ENCODE measurements at places on chromosomes 11 and 22.

DNA sequence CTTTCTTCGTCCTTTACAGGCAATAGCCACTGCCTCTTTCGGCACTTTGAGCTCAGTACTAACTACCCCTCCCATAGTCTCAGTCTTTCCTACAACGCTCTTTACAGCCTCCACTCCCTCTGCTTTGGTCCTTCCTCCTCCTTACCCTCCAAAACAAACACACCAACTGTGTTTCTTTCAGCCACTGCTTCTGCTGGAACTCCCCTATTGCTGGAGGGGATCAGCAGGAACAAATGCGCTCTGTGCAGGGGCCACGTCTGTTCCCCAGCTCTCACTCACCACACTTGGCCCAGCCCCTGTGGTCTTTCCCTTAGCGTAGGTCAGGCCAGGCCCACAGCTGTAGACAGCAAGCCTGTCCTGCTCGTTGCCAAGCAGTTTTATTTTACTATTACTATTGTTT is 42.3 kb downstream of the PC start:
- H3K36me3 ChIP-seq = no peaks in the 10 kb centered on the region
- no peak overlapping the region for H3K4me3 ChIP-seq
- peaks cover 24% of the 10 kb centered on the region for H3K4me1 ChIP-seq
- no peak overlapping the region for H3K27ac ChIP-seq
- DNase-seq = no peak

- H3K4me3 ChIP-seq = no peak overlapping the region
- no peak overlapping the region for H3K27ac ChIP-seq
- H3K36me3 ChIP-seq = no peaks in the 10 kb centered on the region
- no peak for DNase-seq
Measured at GRCh38 chr11:4514196-4514595, 30.8 kb upstream of the OR52M1 start.

DNA sequence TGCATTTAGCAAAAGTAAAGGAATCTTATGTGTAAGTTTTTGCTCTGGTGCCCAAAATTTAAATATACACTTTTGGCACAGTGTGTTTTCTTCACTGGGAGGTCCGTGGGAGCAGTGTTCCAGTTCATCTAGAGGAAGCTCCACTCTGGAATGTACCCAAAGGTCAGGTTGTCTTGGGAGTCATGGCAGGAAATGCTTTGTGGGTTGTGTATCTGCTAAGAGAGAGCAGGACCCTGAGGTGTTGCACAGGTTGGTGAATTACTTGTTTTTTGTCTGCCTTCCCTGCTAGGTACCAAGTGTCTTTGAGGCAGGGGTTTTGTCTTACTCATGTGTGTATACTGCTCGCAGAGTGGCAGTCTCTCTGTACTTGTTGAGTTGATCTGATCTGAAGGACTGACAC is 37.3 kb downstream of the DIXDC1 start:
- no peak overlapping the region for H3K27ac ChIP-seq
- peaks cover 6% of the 10 kb centered on the region for H3K4me1 ChIP-seq
- H3K27me3 ChIP-seq = peaks cover 27% of the 10 kb centered on the region
- DNase-seq = no peak
- no peaks in the 10 kb centered on the region for H3K36me3 ChIP-seq
- no peak overlapping the region for H3K4me3 ChIP-seq

DNA sequence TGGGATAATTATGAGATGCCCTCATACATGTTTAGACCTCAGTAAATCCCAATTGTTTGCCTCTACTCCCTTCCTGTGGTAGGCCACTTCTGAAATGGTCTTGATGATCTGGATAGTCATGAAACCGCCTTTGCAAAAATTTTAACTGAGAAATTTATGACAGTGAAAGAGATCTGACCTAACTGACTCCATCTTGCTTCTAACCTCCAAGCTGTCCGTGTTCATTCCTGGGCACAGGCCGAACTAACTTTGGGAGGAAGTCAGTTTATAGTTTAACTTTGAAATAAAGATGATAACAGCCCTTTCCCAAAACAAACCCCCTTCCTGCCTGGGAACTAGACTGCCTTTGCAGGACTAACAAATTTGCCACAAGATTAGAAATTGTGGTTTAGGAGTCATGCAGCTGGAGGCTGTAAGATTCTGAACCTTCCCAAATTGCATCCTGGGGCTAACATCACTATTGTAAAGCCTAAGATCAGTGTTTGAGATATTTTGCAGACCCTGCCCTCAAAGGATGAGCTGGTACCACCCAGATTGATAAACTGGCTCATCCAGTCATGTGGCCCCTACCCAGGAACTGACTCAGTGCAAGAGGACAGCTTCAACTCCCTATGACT is 19.9 kb upstream of the CTR9 start:
- peaks cover 24% of the 10 kb centered on the region for H3K4me1 ChIP-seq
- DNase-seq = no peak
- H3K27me3 ChIP-seq = peaks cover 25% of the 10 kb centered on the region

- H3K36me3 ChIP-seq = peaks cover 99% of the 10 kb centered on the region
- no peaks in the 10 kb centered on the region for H3K27me3 ChIP-seq
- no peak for DNase-seq
- peaks cover 3% of the 10 kb centered on the region for H3K4me1 ChIP-seq
Measured at GRCh38 chr11:9783986-9784385, 120.1 kb downstream of the SWAP70 start.

GRCh38 chr22:41177622-41178424 is 27.3 kb upstream of the L3MBTL2 start:
- peaks cover 9% of the 10 kb centered on the region for H3K4me1 ChIP-seq
- peaks cover 78% of the 10 kb centered on the region for H3K36me3 ChIP-seq
- no peak overlapping the region for H3K27ac ChIP-seq
- no peak for DNase-seq

All from CD14-positive monocyte (primary cell).